ENCODE measurements at places on chromosomes 4 and X. TPM values are rescaled to one million over a fixed set of nuclear protein-coding genes. Genes with fewer than 3 reads are reported as not detected.

TLR1 gene
- total RNA-seq, result 0.78 TPM

PHOX2B gene
- not detected for total RNA-seq

HMGN5 gene
- 0.34 TPM for total RNA-seq

GPC4 gene
- total RNA-seq, result 0.34 TPM

NAA11 gene
- not detected for total RNA-seq

FAM9A gene
- total RNA-seq, result not detected

ZNF185 gene
- total RNA-seq, result 162 TPM

TBC1D8B gene
- total RNA-seq, result 5.9 TPM

CD38 gene
- not detected for total RNA-seq

UCHL1 gene
- 10.1 TPM for total RNA-seq

GAGE2A gene
- total RNA-seq, result not detected
